Activated CD4-positive, alpha-beta T cell treated with anti-CD3 and anti-CD28 coated beads, Interleukin-2, amount 50 U/mL, for 1 hour (primary cell): ENCODE measurements at places on chromosomes 11 and 22.

DNA sequence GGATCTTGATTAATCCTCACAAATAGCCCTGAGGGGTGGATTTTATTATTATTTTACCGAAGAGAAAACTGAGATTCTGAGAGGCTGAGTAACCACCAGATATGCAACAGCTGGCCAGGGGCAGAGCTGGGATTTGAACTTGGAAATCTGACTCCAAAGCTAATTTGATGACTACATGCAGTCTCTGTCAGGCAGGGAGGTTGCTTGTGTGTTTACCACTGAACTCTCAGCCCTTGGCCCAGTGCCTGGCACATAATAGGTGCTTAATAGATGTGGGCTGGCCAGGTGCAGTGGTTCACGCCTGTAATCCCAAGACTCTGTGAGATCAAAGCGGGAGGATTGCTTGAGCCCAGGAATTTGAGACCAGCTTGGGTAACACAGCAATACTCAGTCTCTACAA, 121.7 kb upstream of the CRYBB3 start:
- DNase-seq, result no peak

DNA sequence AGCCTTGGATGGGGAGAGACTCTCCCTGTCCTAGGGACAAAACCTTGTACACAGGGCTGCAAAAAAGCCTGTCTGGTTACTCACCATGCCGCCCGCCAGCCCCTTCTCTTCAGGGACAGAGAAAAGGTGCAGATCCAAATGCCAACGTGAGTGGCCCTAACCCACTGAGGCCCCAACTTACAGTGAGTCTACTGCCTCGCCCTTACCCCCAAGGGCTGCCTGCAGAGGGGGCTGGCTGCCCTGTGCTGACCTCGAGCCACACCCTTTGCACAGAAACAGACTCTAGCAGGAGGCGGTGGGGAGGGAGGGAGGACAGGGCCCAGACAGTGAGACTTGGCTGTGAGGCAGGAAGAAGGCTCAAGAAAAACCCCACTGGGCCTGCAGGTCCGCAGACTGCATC, 13.6 kb upstream of the CHST1 start:
- no peak for DNase-seq

GRCh38 chr11:78567209-78567608, 7.5 kb downstream of the NARS2 start:
- no peak for DNase-seq

- DNase-seq, result no peak
Measured at GRCh38 chr11:14125529-14125928, 163.0 kb downstream of the SPON1 start.

- DNase-seq, result no peak
Measured at GRCh38 chr11:2097356-2097997, 41.7 kb downstream of the IGF2 start.

- DNase-seq, result no peak
Measured at GRCh38 chr11:69131121-69131566, 24.6 kb upstream of the SMIM38 start.

DNA sequence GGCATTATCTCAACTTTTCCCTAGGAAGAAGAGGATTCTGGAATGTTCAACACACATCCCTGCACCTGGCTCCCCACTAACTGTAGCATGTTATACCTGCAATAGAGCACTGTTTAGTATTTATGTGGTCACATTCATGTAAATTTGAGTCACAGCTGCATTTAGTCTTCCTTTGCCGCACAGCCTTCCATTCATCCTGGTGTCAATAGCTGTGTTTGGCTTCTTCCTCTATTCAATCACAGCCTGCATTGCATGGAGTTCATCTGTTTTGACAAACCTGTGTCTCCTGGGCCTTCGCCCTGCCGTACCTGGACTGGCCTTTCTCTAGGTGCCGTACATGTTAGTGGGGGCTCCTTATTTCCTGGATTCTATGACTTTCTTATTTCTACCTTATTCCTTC, 4.1 kb upstream of the C22orf39 start:
- no peak for DNase-seq

DNA sequence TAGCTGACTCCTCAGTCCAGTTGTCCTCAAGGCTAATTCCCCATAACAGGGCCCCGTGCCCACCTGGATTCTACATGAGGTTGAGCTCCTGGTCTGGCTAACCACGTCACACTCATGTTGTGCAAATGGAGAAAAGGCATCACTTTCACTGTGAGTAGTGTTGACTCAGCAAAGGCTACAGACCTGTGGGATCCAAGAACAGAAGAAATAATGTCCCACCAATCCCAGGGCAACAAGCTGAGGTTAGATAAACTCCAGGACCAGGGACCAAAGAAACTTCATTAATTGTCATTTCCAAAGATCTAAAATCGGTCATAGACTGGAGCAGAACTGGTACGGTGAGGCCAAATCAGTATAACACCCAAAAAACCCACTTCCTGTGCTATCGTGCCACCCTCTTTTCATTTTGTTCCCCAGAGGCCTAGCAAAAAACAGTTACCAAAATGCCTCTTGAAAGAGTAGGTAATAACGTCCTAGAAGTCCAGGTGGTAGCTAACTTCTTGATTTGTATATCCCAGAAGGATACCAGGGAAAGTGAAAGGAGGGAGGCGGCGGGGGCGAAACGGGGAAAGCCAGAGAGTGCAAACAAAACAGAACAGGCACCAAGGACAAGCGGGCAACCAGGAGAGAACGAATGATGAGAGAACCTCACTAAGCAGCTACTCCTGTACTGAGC, 1.4 kb downstream of the PCSK7 start:
- DNase-seq, result peak; percentile 18

GRCh38 chr22:50339945-50340879, 2.9 kb upstream of the PPP6R2 start:
- no peak for DNase-seq

- no peak for DNase-seq
Measured at GRCh38 chr11:117980720-117981119, 5.5 kb upstream of the IL10RA start.

GRCh38 chr22:25111579-25112517, 87.8 kb upstream of the CRYBB3 start:
- no peak for DNase-seq

- DNase-seq, result no peak
Measured at GRCh38 chr11:130725421-130726233, 190.7 kb downstream of the SNX19 start.

- no peak for DNase-seq
Measured at GRCh38 chr11:10824888-10825287, 16.2 kb upstream of the EIF4G2 start.

DNA sequence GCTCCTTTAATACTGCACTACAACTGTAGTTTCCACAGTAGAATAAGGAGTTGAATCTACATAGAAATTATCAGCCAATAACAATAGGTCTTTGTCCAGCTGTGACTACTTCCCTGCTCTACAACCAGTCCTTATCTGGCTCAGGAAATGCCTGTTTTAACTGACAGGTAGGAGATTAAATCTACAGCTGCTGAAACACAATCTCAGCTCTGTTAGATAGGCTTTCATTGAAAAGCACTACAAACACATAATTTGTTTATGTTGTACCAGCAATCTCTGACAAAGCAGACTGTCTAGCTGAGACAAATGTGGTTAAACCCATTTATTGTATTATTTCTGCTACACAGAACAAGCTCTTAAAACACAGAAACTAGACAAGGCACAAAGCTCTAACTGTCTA, 230.0 kb downstream of the SOX6 start:
- DNase-seq, result no peak

DNA sequence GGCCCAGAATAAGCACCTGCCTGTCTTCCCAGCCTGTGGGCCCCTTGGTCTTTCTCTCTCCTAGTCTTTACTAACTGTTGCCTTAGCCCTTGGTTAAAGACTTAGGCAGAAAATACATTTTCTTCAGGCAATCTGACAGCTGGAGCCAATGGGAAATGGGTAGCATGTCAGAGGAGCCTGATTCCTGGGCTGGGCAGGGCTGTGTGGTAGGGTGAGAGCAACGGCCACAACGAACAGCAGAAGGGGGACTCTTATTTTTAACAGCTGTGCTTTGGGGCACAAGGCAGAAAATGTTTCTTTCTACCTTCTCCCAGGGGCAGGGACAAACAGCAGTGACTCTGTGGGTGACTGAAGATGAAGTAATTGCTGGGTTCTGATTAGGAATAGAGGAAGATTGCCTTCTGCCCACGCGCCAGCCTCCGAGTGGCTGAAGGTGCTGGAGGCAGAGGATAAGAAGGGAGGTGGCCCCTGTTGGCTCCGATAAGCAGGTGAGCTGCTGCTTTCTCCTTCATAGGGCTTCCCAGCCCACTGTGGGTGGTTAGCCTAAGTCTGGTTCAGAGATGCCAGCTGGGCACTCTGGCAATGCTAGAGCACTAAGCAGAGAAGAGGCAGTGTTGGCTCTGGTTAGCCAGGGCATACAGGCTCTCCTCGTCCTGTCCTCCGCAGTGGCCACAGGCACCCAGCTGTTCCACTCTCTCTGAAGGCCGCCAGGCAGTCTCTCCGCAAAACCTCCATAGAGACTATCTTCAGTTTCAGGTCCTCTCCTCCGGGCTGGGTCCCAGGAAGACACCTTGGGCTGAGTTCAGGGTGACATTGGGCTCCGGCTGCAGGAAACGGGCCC, 1.5 kb downstream of the YPEL4 start:
- DNase-seq, result no peak

DNA sequence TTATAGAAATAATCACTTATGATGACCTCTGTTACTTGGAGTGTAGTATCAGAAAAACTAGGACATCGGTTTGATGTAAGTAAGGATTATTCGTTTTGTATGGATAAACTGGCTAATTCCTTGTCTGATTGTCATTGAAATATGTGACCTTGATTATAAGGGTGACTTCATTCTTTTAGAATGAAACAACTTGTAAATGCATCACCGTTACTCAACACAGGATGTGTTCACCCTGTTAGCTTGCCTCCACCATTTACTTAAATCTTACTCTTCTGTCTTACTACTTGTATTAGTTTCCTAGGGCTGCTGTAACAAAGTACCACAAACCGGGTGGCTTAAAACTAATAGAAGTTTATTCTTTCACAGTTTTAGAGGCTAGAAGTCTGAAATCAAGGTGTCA, 7.9 kb downstream of the SFI1 start:
- DNase-seq, result no peak

DNA sequence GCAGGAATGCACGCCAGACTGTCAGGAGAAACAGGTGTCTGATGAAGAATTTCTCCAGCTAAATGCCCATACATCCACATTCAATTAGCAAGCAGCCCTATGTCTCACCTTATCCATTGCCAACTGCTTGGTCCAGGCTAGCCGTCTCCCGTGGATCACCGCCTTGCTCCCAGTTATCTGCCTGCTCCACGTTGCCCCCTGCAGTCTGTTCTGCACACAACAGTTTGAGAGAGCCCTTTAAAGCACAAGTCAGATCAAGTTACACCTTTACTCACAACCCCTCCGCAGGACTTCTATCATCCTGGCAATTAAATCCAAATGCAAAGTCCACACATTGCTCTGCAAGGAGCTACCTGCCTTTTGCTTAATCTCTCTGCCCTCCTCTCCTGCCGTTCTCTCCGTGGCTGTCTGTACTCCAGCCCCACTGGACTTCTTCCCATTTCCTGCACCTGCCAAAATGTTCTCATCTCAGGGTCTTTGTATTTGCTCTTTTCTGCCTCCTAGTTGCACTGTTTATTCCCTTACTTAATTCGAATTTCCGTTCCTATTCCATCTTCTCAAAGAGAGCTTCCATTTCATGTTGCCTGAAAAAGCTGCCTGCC, 185.3 kb upstream of the LARGE1 start:
- no peak for DNase-seq

DNA sequence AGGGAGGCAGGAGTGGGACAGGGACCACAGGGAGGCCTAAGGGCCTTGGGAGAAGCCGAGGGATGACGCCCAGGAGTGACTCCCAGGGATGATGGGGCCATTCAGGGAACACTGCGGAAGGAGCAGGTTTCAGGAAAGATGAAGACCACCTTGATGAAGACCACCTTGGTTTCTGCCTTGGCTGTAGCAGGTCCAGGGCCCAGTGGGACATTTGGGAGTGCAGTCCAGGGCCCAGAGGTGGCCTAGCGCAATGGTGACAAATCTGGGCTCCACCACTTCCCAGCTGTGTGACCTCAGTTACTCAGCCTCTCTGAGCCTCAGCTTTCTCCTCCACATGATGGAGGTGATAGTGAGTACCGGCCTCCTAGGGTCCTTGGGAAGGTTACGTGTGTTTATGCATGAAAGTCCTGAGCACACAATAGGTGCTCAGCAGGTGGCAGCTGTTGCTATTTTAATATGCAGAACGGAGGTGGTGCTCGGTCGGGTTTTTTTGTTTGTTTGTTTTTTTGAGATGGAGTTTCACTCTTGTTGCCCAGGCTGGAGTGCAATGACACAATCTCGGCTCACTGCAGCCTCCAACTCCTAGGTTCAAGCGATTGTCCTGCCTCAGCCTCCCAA, 770 bp downstream of the TSGA10IP start:
- DNase-seq, result no peak

DNA sequence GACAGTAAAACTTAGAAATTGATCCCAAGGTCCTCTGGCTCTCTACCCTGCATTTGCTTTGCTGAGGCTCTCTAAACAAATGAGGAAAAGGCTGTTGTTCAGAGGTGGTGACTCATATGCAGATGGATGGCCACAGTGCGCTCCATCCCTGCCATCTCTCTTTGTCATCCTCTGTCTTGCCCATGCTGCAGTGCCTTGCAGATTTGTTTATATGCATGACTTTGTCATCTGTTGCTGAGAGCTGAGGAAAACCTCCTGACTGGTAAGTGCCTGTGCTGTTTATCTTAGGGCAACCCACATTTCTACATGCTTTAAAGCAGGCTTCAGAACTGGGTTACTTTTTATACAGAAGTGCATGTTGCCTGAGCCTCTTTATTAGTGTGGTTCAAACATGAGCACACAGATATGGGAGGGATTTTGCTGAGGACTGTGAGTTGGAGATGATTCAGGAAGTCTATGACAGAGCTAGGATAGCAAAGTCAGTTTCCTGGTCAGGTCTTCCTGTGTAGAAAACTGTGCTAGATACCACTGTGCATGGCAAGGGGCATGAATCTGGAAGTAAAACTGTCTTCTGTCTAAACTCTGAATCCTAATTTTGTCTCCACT, 57.4 kb downstream of the JAM3 start:
- no peak for DNase-seq

DNA sequence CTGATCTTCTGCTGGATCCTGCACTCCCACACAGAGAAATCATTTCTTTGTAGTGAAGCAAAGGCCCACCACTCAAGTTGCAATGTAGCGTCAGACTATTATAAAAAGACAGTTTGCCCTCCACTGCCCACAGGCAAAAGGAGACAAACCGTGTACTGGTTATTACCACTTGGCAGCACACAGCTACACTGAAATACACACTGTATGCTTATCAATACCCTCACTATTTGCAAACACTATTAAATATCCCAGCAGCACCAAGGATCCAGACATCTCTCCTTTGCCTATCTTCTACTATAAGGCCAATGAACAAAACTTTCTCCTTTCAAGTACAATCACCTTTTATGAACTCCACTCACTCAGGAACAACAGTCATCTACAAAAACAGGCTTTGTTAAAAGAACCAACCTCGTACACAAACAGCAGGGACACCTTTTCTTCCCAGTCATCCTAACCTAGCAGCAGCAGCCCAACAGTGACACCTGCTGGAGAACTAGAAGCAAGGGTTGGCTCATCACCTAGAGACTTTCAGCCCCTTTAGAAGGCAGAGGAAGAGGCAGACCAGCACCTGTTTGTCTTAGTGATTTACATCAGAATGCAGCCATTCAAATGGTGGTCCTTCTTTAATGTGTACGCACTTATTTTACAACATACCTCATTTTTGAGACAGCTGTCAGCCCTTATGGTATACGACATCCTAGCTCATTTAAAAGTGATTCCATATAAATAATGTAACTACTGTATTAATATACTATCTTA, 56.1 kb downstream of the AMBRA1 start:
- DNase-seq, result peak; percentile 53
